ENCODE measurements at places on chromosomes 16 and 17. TPM values are rescaled to one million over a fixed set of nuclear protein-coding genes. Genes with fewer than 3 reads are reported as not detected.
A peak's percentile ranks its signal among the peaks of the same experiment; 100 is the strongest.

PMP22 gene
- 0.86 TPM for total RNA-seq

- no peaks in the 10 kb centered on the region for H3K36me3 ChIP-seq
- H3K4me3 ChIP-seq, result no peak overlapping the region
- H3K27ac ChIP-seq, result no peak overlapping the region
- no peak for DNase-seq
- H3K27me3 ChIP-seq, result no peaks in the 10 kb centered on the region
- no peaks in the 10 kb centered on the region for H3K4me1 ChIP-seq
These were observed 56.5 kb upstream of the TEX2 start for GRCh38 chr17:64319531-64319930.

GRCh38 chr17:31387438-31387837 is 4.0 kb upstream of the RAB11FIP4 start:
- H3K27me3 ChIP-seq, result peaks cover 23% of the 10 kb centered on the region
- peak; percentile 35 for DNase-seq
- H3K36me3 ChIP-seq, result no peaks in the 10 kb centered on the region
- H3K4me1 ChIP-seq, result no peaks in the 10 kb centered on the region
- H3K27ac ChIP-seq, result no peak overlapping the region

DNA sequence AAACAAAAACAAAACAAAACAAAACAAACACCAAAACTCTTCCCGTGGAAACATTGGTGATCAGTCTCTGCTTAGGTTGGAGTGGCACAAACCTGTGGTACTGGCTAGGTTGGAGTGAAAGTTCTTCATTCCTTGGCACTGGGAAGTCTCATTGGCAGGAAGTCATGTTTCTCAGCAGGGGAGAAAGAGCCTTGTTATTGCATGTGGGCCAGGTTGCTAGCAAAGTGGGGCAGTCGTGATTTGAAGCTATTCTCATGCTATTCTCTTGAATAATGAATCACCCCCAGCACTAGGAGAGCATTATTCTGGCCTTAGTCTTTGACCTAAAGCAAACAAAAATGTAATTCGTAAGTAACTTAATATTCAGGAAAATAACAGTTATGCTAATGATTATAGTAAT is 24.3 kb upstream of the B4GALNT2 start:
- H3K27me3 ChIP-seq, result no peaks in the 10 kb centered on the region
- no peaks in the 10 kb centered on the region for H3K36me3 ChIP-seq
- H3K4me3 ChIP-seq, result peak overlapping the region; percentile 9
- DNase-seq, result no peak
- H3K27ac ChIP-seq, result no peak overlapping the region

- no peak for DNase-seq
- H3K36me3 ChIP-seq, result no peaks in the 10 kb centered on the region
- no peak overlapping the region for H3K27ac ChIP-seq
- no peaks in the 10 kb centered on the region for H3K27me3 ChIP-seq
These were observed 28.9 kb downstream of the COX10 start for GRCh38 chr17:14098246-14098645.
